ENCODE measurements at places on chromosomes 1 and 21.

DNA sequence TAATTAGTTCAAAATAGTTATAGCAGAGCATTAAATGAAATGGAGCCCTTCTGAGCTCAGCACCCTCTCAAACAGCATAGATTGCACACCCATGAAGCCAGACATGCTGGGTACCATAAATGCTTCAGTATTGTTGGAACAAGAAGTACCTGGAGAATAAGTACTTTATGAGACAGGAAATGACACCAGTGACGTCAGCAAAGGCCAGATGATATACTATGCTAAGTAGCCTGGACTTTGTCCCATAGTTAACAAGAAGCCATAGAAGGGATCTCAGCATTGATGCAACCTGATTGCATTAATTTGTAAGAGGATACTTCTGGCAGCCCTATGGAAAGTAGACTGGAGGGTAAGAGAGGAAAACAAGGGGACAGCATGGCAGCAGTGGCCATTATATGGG lies 16.3 kb upstream of the GADD45A start:
- DNase-seq, result no peak

DNA sequence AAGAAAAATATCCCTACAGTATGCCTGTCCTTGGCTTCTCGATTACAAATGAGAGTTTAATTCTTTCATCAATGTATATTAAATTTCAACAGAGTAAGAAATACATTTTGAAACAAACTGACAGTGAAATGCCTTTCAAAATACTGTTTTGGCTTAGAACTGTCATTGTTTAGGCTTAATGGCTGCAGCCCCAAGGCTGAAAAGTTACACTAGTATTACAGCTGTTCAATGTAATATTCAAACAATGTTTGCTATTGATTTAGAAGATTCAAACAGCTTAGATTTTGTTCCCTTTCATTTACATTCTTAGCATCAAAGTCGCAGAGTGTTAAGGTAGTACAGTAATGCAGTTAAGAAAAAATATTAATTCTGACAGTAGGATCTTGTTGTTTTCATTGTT lies 882.9 kb upstream of the ADGRL2 start:
- no peak for DNase-seq

GRCh38 chr21:42360317-42360716 lies 6.0 kb downstream of the TFF1 start:
- no peak for DNase-seq

DNA sequence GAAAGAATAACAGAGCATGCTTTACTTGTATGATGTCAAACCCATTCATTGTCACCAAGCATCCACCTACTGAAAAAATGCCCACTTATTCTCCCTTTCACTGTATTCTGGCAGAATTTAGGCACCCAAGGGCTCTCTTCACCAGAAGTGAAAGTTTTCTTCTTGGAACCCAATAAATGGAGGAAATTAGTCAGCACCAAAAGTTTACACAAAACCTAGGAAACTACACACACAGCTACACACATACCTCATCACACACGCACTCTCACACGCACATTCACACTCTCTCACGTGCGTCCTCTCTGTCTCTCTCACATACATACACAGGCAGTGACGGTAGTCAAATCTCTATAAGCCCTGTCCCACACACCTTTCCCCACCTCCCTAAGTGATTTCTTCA lies 37.6 kb downstream of the MCOLN2 start:
- no peak for DNase-seq

DNA sequence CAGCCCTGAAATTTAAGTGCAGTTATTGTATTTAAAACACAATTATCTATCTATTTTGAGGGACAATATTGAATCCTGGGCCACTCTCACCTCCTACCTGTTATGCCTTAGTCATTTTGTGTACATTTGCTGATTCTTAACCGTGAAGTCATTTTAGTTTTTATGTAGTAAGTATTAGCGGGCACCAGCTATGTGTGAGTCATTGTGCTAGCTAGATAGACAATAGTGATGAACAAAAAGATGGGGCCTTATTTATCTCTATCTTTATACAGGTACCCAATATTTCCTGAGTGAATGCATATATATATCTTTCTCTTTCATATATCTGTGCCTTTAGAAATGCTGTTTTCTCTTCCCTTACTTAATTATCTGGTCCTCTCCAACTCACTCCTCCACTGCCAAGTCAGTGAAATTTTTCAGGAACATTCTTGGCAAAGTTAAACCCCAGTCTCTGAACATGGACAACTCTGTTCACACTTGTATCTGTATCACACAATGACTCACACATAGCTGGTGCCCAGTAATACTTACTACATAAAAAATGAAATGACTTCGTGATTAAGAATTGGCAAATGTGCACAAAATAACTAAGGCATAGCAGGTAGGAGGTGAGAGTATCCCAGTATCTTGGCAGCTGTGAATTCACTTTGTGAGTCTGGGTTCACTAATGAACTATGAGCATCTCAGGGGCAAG lies 166.0 kb upstream of the C8B start:
- DNase-seq, result no peak

DNA sequence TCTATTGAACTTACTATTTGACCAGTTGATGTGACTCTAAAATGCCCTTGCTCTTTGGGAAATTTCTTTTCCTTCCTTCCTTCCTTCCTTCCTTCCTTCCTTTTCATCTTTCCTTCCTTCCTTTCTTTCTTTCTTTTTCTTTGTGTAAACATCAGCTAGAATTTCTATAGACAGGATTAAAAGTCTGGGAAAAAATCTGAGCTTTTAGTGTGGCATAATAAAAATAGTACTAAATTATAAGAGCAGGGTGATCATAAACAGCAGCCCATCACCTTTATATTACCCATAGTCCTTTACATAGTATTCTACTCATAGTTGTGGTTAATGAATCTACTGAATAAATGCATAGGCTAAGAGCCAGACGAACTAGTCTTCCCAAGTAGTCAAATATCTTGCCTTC lies 281.0 kb upstream of the DAB1 start:
- no peak for DNase-seq

GRCh38 chr1:246012341-246012740 lies 494.7 kb downstream of the SMYD3 start:
- peak; percentile 94 for DNase-seq

DNA sequence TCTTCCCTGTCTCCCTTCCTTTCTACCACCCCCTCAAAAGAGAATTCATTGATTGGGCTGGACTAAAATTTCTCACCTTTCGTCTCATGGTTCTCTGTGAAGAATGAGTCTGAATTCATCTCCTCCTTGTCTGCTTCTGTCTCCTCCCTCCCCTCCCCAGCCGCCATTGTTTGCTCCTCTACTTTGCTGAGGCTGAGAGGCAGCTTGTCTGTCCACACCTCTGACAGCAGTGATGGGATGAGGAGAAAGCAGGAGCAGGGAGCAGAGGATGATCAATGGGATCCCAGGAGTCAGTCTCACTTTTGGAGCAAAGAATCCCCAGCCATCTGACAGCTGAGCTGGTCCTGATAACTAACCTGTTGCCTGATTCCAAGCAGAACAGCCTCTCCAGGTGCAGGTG lies 2.5 kb downstream of the ILDR2 start:
- DNase-seq, result peak; percentile 48

DNA sequence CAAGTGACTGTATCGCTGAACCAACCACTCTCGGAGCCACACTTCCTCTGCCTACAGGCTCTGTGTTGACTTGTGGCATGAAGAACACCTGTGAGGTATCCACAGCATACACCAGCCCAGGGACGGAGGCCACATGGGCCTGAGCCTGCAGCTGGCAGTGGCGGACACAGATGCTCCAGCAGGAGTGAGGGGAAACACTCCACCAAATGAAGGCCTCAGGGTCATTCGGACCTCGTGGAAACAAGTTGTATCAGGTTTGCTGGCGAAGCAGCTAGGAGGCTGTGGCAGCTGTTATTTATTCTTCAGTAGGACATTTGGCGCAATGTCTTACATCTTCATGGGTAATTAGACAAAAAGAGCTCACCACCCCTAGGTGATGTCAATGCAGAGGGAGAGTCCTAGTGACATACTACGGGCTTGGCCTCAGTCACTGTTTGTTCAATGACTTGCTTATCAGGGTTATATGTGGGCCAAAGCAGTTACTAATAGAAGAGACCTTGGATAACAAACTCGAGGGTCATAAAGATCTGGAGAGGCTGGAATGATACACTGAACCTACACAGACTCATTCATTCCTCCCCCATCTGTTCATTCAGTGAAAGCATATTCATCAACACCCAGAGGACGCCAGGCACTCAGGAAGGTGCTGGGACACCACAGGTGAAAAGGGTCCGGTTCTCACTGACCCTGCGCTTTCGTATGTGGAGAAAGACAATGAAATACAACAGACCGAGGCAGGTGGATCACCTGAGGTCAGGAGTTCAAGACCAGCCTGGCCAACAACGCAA lies 11.6 kb upstream of the ETS2 start:
- DNase-seq, result no peak

DNA sequence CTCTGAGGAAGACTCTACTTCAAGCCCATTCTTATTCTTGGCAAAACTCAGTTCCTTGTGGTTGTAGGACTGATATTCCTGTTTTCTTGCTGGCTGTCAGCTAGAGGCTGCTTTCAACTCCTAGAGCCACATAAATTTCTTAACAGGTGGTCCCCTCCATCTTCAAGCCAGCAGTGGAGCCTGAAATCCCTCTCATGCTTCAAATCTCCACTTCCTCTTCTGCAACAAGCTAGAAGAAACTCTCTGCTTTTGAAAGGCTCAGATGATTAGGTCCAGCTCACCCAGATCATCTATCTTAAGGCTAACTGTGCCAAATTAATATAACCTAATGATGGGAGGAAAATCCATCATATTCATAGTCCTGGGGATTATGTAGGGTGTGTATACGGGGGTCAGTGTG lies 43.2 kb upstream of the CD34 start:
- DNase-seq, result no peak

- DNase-seq, result peak; percentile 28
These were observed 216.2 kb downstream of the PLPP3 start for GRCh38 chr1:56363007-56363770.

GRCh38 chr21:35796844-35797243 lies 263.5 kb downstream of the SETD4 start:
- DNase-seq, result peak; percentile 20

DNA sequence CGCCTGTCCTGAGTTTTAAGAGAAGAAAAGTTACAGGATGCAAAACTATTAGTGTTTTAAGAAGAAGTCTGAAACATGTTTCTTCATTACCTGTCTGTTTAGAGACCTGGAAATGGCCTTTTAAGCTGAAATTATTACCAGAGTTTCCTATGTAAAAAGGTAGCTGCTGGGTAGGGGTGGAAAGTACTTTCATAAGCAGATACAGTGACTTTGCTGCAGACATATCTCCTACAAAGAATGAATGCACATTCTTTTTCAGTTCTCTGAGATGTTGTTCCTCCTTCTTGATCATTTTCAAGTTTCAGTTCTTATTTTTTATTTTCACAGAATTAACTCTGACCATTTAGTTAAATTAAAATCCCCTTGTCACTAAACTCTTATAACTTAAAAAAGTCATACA lies 1329.6 kb downstream of the KCNT2 start:
- DNase-seq, result no peak

- DNase-seq, result no peak
These were observed 71.9 kb upstream of the USP24 start for GRCh38 chr1:55286856-55287602.

GRCh38 chr1:153510984-153511410 lies 24.8 kb downstream of the S100A6 start:
- peak; percentile 68 for DNase-seq

DNA sequence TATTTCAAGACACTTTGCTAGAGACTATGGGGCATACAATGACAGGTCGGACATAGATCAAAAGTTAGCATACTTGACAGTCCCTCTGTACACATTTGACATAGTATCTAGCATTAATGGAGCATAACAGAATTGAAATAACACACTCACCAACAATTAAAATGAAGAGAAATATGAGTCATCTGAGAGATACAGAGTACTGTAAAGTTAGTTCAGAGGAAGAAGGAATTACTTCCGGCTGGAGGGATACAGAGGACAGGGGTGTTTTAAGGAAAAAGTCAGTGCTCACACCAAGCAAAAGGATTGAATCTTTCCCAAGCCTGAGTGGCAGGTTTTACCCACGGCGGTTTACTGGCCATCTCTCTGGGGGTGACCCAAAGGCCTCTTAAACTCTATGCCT lies 2.4 kb downstream of the ZMYND12 start:
- no peak for DNase-seq

DNA sequence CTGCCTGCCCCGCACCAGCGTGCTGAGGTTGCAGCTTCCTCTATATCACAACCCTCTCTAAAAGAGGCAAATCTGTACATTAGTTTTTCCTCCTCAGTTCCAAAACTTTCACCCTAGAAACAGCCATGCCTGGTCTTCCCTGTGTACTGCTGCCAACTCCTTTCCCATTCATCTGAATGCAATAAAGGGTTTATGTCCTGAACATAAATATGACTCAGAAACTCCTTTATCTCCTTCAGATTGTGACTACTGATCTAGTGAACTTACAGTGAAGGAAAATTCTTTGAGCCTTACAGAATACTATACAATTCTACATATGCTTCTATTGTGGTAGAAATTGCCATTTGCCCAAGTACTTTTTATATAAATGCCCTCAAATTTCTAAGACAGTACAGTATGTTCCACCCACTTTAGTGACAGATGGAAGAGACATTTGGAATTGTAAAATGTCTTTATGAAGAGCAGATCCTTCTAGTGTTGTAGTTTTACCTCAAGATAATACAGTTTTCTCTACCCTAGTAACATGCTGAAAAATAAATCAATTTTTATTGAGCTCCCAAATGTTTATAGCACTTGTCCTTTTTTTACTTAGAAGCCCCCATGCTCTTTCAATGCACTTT lies 345.1 kb upstream of the SNX7 start:
- DNase-seq, result no peak

GRCh38 chr1:236147521-236148469 lies 5.5 kb downstream of the GPR137B start:
- no peak for DNase-seq

- no peak for DNase-seq
These were observed 318.4 kb downstream of the AJAP1 start for GRCh38 chr1:4972761-4973320.

- DNase-seq, result no peak
These were observed 12.2 kb downstream of the FH start for GRCh38 chr1:241507189-241507863.

DNA sequence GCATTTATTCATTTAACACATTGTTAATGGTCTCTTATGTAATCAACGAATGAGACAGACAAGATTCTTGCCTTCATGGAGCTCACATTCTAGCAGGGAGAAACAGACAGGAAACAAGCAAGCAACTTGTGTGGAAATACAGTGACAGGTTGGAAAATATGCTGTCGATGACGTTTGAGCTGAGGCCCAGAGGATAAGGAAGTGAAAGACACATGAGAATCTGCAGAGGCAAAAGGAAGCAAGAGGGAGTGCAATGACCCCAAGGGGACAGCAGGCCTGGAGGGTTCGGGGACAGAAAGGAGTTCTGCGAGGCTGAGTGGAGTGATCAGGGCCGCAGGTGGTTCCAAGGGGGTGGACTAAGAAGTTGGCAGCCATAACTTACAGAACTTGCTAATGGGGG lies 60.6 kb upstream of the AKT3 start:
- DNase-seq, result no peak

DNA sequence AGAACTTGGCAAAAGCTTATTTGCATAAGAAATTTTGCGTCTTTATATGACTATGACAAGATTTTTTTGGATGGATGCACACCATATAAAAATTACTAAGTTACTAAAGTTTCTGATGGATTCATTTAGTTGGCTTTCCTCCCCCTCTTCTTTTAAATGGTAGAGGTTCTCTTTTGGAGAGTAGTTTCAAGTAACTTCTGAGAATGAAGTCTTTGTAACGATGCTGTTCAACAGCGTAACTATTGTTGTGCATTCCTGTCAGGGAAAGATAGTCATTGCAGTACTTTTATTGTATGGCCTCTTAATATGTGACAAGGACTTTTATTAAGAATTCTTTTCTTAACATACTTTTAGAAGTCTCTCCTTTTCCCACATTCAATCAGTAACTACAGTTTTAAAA lies 16.0 kb downstream of the NFIA start:
- no peak for DNase-seq

Data from brain (organoid and tissue), 16 donors.